ENCODE measurements at places on chromosomes 16 and 17. TPM values are rescaled to one million over a fixed set of nuclear protein-coding genes. Genes with fewer than 3 reads are reported as not detected.

Gene NATD1
- total RNA-seq = 5.1 TPM

Gene SMIM22
- total RNA-seq = not detected

Gene CACNA1H
- total RNA-seq = not detected

Gene IGSF6
- not detected for total RNA-seq

Gene PYDC1
- not detected for total RNA-seq

Gene AOC2
- total RNA-seq = 0.20 TPM

Gene C16orf54
- not detected for total RNA-seq

Gene TEDC2
- 14.5 TPM for total RNA-seq

Gene ABCA3
- total RNA-seq = 24.0 TPM

Gene SEZ6
- total RNA-seq = not detected

Gene EVI2B
- 7.1 TPM for total RNA-seq

Gene UNC13D
- 1.8 TPM for total RNA-seq

Gene GPRC5B
- total RNA-seq = 74.1 TPM

Gene LPO
- not detected for total RNA-seq

Gene TLCD2
- total RNA-seq = 0.94 TPM
